AML-193 (cell line): ENCODE measurements at places on chromosomes 2 and 18.

DNA sequence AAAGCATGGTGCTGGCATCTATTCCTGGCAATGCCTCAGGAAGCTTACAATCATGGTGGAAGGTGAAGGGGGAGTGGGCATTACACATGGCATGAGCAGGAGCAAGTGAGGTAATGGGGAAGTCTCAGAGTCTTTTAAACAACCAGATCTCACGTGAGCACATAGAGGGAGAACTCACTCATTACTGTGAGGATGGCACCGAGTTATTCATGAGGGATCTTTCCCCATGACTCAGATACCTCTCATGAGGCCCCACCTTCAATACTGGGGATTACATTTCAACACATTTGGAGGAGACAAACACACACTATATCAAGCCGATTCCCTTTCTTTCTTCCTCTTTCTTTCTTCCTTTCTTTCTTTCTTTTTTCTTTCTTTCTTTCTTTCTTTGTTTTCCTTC is 47.9 kb upstream of the FANCL start:
- DNase-seq, result no peak

DNA sequence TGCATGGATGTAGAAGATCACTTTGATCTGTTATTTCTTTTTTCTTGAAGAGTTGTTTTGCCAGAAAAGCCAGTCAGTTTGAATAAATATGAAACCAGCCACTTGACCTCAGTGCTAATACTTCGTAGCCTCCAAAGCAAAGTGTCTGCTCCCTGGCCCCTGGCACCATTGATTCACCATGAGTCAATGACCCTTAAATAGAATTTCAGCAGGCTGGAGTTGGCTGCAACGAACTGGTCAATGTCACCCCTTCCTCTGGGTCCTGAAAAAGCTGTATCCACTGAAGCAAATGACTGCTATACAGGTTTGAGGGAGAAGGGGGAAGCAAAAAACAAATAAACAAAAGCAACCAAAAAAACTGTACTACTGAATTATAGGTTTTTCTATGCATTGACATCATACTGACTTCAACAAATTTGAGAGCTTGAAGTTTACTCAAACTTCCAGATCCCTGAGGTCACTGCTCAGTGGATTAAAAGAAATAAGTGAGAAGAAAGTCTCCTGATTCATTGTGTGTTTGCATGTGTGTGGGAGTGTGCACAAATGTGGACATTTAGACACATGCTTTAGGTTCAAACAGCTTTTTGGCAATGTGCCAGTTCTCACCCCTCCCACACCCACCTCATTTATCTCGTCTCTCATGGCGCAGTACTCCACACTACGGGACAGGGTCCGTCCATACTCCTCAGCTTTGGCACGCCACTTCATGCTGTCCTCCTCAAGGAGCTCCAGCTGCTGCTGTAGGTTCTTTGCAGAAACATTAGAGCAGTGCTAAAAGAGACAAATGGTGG is 58.1 kb upstream of the TTN start:
- no peak for DNase-seq

DNA sequence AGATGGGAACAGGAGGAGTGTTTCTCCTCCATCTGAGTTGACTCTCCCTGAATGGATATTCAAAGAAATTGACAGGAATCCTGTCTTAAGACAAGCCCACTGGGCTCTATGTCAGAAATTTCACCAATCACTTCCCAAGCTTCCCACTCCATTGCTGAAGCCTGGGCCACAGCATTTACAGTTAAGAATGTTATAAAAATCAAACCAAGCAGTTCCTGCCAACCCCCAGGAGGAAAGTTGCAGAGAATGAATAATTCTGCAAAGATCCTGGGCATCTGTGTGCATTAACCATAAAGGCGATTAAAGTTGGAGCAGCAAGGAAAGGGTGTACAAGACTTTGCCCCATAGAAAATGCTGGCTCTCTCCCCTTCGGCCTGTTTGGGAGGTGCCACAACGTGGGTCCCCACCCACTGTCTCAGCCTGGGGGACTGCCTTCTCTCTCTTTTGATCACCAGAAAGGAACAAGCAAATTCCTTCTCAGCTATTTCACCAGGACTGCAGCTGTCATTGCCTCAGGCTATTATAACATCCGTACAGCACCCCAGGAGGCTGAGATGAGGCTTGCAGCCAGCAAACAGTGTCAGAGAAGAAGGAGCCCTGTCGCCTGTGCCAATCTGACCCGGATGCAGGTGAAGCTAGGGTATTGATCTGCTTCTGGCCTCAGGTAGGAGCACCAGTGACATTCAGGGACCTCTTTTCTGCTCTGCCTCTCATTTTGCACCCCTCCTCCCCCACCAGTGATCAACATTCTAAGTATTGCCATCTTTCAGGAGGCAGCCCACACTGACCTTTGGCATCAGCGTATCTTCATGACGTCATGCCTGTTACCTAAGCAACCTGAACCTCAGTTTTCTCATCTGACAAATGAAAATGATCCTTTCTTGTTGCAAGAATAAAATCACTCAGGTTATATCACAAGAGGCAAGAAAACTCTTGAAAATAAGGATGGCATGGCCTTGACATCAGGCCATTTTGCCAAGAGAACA is 219.0 kb downstream of the SH3BP4 start:
- DNase-seq, result no peak

GRCh38 chr18:62345909-62346308 is 20.8 kb downstream of the TNFRSF11A start:
- no peak for DNase-seq

- no peak for DNase-seq
These were observed 152.6 kb downstream of the GALNT14 start for GRCh38 chr2:30985493-30986230.

GRCh38 chr2:246489-247144 is 17.2 kb downstream of the SH3YL1 start:
- DNase-seq, result peak; percentile 46

GRCh38 chr2:30862054-30862651 is 54.9 kb upstream of the CAPN13 start:
- peak; percentile 61 for DNase-seq

DNA sequence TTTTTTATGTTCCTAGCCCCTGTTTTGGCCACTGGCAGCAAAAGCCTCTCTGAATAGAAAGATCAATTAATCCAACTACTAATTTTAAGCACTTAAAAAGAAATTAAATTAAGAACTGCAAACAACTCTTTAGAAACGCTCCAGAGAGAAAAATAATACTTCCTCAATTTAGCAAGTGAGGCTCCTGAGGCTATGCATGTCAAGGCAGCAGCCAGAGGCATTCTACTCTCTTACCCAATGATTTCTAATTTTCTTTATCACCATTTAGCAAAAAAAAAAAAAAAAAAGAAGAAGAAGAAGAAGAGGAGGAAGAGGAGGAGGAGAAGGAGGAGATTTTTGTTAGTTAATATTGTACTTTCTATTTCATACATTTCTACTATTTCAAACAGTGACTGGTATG is 68.5 kb downstream of the TMEM237 start:
- peak; percentile 60 for DNase-seq

- DNase-seq, result no peak
These were observed 552.8 kb downstream of the BCL11A start for GRCh38 chr2:60000686-60001085.

GRCh38 chr2:225512876-225513540 is 113.5 kb downstream of the NYAP2 start:
- DNase-seq, result no peak

DNA sequence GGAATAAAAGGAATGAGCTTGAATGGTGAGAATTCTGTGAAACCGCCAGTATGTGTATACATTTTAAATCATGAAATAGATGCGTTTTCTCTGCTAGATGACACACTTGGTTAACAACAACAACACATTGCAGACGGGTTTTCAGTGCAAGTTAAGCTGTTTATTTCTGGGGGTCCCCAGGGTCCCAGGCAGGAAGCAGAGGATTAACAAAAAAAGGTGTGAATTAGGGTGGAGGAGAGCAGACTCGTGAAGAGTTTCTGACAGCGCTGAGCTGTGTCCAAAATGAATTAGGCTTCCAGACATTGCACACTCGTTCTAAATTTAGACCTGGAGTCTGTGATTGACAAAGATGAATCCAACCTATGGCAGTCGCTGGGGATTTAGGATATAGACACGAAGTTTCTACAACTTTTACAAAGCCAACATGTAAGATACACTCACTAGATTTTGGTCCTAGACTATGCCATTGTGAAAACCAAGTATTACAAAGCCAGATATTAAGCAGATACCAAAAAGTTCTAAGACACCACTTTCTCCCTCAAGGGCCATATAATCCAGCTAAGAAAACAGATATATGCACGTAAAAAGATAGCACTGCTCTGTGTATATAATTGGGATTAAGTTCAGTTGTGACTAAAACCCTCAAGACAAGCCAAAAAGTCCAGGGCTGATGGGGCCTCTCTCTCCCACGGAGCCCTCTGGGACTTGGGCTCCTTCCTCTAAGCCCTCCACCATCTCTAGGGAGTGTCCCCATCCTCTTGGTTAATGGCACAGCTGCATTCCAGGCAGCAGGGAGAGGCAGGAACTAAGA is 120.2 kb downstream of the ACAA2 start:
- no peak for DNase-seq

GRCh38 chr18:12651651-12652050 is 6.3 kb downstream of the SPIRE1 start:
- no peak for DNase-seq

DNA sequence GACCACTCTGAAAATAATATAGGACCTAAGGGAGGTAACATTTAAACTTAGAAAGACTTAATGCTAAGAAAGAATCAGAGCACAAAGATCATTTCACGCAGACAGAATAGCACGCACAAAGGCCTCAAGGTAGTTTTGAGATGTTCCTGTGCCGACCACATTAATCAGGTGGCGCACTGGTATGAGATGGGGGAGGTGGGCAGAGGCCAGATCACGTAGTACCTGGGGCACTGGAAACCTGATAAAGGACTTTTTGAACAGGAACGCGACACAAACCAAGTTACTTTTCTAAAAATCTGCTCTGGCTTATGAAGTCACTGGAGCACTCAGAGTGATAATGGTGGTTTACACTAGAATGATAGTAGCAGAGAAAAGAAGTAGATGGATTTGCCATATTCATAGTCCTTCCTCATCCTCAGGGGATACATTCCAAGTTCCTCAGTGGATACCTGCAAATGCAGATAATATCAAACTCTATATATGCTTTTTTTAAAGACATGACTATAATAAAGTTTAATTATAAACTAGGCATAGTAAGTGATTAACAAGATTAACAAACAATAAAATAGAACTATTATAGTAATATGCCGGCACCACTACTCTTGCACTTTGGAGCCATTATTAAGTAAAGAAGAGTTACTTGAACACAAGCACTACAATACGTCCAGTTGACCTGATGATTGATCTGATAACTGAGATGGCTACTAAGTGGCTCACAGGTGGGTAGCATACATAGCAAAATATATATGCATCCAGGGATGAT is 42.6 kb upstream of the CDCA7 start:
- DNase-seq, result no peak

DNA sequence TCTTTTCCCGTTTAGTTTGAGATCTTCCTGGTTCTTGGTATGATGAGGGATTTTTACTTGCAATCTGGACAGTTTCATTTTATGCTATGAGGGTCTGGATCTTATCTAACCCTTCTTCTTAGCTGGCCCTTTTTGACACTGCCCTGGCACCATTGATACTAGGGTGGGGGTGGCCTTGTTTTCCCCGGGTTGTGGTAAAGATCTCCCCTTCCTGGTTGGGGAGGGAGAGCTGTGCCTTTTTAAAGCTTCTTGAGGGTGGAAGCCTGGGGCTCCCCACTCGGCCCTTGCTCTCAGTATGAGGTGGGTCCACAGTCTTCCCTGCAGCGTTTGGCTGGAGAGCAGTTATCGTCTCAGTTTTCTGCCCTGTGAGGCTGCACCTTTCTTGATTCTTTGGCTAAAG is 66.1 kb downstream of the ASB1 start:
- DNase-seq, result no peak

DNA sequence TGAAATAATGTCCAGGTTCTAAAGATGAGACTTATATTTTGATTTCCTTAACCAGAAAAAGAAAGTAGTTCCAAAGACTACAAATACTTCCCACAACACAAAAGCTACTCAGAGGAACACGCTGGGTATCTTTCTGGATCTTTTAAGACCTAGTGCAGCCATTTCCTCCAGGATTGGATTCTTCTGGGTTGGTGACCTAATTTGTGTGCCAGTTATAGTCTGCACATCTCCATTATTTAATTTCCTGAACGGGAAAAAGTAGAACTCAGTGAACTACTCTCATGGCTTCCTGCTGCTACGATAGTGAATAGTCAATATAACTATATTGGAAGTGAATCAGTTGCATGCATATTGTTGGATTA is 1.5 kb downstream of the TMEM87B start:
- no peak for DNase-seq

DNA sequence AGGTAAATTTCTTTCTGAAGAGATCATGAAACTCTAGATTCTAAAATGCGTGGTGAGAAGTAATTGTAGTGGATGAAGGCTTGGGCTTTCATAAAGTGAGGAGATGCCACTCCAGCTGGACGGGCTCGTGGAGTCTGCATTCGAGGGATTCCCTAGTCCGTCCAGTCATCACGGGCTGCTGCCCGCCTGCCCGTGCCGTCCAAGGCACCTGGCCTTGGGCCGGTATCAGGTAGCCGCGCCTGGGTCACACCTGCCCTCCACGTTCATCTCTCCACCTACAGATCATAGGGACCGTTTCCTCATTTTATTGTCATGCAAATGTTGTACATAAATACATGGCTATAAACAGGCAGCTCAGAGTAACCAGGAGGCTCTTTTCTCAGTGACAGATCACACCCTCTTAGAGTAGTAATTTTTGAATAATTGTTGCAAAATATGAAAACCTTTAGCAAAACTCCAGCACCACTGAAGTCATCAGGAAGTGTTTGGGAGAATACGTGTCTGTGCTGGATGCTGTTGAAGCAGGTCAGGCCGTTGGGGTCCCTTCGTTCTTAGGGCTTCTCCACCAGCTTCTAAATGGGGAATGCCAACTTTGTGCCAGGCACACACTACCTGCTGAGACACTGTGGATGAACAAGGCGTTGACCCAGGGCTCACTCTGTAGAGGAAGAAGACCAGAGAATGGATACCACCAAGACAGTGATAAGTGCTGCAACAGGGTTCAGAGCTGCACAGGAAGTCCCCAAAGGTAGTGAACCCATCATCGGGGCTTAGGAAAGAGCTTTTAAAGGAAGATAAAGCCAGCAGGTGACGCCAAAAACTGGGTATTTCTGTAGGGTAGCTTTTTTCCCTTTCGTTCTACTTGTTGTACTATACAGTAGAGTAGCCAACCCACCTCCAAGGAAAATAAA is 112.5 kb downstream of the FAM210A start:
- no peak for DNase-seq

- no peak for DNase-seq
These were observed 58.8 kb downstream of the AGAP1 start for GRCh38 chr2:235552671-235553070.

- DNase-seq, result no peak
These were observed 20.2 kb upstream of the DARS1 start for GRCh38 chr2:136005462-136006196.
